ENCODE measurements at places on chromosomes 1 and 21.

- no peak for DNase-seq
Measured at GRCh38 chr1:70222716-70223235, 1.6 kb downstream of the SRSF11 start.

GRCh38 chr1:115073298-115074087, 15.8 kb downstream of the TSPAN2 start:
- DNase-seq = peak; percentile 12

DNA sequence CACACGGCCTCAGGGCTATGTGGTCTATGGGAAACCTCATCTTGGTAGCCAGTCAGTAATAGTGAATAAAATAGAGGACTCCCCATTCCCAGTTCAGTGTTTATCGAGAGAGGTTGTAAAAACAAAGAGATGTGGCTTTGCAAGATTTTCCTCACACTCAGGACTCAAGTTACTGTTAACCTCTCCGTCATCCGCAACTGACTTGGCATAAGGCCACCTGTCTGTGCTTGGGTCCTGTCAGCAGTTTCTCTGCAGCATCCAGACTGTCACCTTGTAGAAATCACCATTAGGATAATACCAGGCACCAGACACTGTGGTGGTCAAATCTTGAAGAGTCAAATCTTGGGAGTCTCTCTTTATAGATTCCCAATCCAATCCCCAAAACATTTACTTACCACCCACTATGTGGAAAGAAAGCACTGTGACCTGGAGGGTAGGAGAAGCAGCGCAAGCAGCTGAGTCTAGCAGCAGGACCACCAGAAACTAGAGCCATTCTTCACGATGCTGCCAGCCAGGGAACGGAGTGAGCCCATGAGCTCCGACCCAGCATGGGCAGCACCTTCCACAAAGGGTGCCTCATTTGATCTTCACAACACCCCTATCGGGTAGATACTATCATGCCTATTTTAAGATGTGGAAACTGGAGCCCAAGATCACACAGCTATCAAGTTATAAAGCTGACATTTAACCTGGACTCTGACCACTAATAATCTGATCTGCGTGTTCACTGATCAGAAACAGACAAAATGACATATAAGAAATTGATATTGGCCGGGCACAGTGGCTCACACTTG, 5.6 kb upstream of the GPR25 start:
- DNase-seq = no peak

DNA sequence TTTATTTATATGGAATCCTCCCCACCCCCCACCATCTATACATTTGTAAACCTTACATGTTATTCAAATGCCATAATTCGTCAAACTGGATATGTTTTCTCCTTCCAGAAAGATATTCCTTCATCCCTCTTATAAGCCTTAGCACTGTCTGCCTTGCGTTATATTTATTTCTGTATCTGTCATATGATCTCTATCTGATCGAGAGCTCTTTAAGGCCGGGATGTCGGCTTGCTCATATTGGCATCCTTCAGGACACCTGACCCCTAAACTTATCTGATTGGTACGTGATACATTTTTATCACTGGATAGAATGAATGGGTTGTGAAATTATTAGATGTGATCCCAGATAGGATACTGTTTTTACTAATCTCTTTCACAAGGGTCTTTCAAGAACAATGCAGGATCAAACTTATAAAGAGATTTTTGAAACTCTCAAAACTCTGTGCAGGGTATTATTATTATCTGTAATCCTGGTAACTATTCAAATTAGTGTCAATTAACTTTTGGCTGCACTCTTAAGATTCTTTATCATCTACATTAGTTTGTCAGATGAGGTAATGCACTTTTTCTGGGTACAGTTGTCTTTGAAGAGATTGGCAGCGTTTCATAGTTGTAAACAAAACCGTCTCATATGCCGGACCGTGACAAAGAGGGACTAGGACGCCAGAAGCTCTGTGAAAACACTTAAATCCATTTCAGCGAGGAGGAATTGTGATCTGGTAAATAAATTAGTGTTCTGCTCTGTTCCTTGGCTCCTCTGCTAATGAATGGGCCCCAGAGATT, 152.0 kb downstream of the KIF26B start:
- no peak for DNase-seq

- DNase-seq = no peak
Measured at GRCh38 chr1:218031901-218032300, 253.2 kb upstream of the RRP15 start.

- no peak for DNase-seq
Measured at GRCh38 chr21:42622284-42622683, 31.1 kb upstream of the PDE9A start.

- DNase-seq = no peak
Measured at GRCh38 chr1:221394011-221394544, 347.8 kb downstream of the DUSP10 start.

DNA sequence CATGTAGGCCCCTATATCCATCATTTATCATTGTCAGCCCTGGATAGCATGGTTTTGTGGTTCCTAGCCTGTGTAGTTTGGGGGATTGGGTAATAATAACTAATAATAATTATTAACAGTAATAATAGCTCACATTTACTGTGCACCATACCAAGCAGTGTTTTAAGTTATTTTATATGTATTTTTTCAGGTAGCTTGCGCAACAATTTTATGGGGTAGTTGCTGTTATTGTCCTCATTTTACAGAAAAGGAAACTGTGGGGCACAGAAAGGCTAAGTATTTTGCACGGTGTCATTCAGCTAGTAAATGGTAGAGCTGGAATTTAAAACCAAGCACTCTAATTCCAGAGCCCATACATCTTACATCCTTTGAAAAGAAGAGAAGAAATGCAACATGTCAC, 179.8 kb downstream of the HS2ST1 start:
- no peak for DNase-seq

DNA sequence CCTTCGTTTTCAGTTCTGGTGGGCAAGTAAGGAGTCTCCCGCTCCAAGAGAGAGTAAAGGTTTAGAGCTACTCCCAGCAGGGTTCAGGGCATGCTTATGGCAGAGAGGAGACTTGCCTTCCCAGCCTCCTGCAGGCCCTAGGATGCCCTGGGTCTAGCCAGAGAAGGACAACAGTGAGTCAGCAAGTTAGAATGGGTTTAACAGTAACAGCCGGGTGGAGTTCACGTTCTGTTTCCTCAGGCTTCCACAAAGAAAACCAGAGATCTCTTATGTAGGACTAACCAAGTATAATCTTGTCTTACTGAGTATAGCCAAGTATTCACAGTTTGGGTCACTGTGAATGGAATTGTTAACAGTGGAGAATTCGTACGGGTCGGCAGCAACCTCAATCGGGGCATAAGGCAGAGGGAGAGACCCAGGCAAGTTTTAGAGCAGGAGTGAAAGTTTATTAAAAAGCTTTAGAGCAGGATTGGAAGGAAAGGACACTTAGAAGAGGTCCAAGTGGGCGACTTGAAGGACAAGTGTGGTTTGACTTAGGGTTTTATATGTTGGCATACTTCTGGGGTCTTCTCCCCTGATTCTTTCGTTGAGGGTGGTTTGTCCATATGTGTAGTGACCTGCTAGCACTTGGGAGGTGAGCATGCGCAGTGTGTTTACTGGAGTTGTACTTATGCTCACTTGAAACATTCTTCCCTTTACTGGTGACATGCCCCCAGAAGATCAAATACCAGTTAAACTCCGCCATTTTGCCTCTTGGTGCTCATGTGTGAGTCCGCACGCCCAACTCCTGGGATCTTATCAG, 4.5 kb downstream of the OVAAL start:
- no peak for DNase-seq

DNA sequence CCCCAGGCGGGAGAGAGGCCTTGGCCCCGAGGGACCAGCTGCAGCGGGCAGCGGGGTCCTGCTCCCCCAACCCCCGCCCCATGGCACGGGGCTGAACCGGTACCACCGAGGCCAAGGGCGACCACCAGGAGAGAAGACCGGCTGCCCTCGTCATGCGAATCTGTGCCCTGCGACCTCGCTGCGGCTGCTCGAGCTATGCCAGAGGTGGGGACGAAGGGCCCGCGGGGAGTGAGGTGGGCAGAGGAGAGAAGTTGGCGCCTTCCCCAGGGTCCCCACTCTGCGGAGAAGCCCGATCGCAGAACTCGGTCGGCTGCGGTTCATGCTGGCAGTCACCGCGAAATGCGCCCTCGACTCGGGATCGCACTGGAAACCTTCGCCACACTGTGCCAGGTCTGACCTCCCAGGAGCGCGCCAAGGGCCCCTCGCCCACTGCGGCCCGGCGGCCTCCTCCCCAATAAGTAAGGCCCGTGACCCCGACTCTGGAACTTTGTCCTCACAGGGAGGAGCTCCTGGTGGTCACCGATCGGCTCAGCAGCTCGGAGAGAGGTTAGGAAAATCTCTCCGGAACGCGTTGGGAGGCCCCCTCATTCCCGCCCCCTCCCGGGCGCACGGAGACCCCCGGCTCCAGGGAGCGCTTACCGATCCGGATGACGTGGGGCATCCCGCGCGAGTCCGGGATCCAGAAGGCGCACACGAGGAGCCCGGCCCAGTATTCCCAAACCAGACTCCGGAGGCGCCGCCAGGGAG, 787 bp downstream of the GRIK3 start:
- DNase-seq = no peak

DNA sequence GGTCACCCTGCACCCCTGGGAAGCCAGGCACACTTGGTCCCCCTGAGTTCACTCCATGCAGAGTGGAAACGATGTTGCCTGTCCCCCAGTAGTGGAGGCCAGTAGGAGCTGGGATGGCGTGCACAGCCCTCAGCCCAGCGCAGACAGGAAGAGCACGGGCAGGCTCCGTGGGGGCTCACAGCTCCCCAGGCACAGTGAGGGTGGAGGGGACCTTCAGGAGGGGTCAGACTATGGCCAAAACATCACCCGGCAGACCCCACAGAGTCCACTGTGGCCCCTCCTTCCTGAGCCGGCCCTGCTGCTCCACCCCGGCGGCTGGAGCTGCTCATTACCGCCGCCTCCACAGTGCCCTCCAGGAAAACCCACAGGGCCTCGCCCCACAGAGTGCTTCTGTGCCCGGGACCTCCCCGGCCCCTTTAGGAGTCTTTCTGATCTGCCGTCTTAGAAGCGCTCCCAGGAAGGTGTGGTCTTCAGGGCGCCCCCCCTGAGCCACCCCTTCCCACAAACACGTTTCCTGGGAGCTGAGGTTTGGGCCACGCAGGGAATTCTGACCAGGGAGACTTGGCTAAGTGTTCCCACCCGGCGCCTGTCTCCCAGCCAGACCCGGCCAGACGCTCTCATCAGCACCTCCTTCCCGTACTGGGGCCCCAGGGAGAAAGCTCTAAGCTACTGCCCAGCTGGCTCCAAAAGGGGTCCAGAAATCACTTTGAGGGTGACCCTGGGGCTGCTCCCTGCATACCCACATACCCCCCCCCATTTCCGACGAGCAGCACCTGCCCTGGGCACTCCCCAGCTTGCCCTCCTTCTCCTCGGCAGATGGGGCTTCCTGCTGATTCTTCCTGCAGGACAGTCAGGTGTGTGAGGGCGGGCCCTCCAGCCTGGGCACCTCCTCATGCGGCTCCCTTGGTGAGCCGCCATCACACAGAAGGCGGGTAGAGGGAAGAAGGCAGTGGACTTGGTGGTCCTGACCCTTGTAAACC, 38.8 kb downstream of the RIPK4 start:
- DNase-seq = no peak

GRCh38 chr1:234515821-234516241, 36.9 kb upstream of the TARBP1 start:
- no peak for DNase-seq

DNA sequence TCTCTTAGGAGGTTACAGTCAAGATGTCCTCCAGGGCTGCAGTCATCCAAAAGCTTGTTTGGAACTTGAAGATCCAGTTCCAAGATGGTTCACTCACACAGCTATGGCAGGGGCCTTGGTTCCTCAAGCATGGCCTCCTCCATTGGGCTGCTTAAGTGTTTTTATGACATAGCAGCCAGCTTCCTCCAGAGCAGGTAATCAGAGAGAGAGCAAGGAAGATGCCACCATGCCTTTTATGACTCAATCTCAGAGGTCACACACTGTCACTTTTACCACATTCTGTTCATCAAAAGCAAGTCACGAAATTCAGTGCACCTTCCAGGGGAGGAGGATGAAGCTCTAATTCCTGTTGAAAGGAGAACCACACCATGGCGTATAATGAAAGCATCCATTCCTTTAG, 17.1 kb downstream of the ELAPOR1 start:
- no peak for DNase-seq

All from activated T-cell treated with anti-CD3 and anti-CD28 coated beads for 48 hours (primary cell).